ENCODE measurements at places on chromosomes 11 and 22.

DNA sequence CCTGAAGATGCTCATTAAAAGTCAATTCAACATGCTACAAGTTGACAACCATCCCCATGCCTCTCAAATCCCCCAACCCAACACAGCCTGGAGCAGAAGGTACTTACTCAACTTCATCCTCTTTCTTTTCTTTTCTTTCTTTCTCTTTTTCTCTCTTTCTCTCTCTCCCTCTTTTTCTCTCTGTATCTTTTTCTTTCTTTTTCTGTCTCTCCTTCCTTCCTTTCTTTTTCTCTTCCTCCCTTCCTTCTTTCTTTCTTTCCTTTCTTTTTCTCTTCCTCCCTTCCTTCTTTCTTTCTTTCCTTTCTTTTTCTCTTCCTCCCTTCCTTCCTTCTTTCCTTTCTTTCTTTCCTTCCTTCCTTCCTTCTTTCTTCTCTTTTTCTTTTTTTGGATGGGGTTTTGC is 135.7 kb upstream of the SEZ6L start:
- DNase-seq, result no peak

DNA sequence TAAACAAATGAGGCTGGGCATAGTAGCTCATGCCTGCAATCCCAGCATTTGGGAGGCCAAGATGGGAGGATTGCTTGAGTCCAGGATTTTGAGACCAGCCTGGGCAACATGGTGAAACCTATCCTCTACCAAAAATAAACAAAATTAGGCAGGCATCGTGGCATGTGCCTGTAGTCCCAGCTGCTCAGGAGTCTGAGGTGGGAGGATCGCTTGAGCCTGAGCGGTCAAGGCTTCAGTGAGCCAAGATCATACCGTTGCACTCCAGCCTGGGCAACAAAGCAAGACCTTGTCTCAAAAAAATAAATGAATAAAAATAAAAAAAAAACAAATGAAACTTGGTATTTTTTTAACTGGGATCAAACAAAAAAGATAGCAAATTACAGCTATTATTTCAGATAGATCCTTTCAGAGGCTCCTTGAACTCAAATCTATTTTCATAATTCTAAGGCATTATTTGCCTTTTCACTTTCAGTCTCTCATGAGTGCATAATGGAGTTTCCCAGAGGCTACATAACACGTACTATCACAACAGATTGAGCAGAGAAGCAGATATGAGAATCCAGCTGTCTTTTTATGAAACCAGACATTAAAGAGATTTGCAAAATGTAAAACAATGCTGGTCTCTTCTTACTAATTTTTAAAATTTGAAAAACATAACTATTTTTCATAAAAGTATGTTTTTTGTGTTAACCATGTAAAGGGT is 23.1 kb downstream of the DDIAS start:
- DNase-seq, result no peak

DNA sequence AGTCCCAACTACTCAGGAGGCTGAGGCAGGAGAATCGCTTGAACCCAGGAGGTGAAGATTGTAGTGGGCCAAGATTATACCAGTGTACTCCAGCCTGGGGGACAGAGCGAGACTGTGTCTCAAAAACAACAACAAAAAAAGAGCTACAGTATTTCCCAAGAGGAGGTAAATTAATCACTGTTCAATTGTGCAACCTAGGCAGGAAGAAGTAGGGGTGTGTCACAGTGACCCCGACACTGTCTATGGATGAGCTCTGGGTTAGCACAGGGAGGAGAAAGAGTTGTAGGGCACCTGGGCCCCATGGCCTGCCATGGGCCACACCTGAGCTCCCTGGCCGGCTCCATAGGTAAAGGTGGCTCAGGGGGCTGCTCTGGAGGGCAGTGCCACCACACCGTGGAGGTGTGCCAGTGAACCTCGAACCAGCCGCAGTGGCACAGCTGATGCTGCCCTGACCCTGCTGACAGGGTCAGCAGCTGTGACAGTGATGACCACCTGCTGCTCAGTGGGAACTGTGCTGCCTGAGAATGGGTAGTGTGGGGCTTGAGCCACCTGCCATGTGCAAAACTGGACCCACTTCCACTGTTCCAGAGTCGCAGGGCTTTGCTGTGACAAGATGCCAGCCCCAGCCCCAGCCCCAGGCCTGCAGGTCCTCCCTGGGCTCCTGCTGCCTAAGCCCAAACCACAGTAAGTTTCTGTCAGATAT is 84.0 kb upstream of the PITPNB start:
- DNase-seq, result no peak

GRCh38 chr11:120403966-120404365 is 67.8 kb downstream of the ARHGEF12 start:
- DNase-seq, result no peak

DNA sequence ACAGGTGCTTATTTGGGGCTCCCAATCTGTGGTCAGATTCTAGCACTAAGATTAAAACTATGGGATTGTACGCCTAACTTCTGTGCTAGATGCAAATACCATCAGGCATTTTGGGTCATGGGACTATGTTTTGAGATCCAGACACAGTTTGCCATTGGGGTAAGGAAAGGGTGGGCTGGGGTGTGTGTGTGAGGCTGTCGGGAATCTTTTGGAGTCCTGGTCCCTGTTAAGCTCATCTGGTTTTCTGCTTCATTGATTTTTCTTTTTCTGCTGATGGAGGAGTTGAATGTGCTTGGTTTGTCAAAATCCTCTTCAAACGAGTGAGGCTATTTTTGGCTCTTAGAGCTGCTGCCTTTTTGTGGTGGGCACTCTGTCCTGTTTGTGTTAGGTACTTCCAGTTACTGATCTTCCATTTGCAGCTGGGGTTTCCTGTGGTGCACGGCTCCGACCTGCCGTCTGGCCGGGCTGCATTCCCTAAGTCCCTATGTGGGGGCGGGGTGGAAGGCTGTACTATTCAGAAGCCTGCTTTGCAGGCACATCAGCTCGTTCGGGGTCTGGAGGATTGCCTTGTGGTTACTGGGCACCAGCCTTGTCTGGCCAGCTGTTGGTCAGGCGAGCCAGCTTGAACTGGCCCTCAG is 2.9 kb downstream of the BCR start:
- DNase-seq, result no peak

- DNase-seq, result peak; percentile 47
Observed at GRCh38 chr11:78039919-78040671, 17.0 kb upstream of the KCTD14 start.

DNA sequence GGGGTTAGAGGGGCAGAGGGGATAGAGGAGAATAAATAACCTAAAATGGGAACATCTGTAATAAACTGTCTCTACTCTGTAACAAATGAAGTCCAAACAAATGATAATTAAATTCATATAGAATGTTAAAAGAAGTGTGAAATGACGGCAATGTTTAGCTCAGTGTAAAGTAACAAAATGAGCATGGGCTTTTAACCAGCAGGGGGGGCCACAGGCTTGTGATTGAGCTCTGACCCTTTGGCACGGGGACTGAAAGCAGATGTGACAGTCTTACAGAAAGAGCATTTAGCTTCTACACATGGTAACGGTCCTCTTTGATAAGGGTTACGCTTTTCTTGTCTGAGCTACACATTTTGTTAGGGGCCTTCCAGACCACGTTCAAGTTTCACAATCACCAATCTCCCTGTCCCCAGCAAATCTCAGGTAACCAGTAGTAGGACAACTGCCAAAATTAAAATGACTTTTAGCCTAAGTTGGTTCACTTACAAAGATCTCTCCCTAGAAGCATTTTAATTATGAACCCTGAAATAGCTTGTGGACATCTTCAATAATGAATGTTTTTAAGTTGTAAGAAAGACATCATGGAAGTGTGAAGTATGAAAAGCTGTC is 262.5 kb downstream of the DCDC1 start:
- peak; percentile 26 for DNase-seq

DNA sequence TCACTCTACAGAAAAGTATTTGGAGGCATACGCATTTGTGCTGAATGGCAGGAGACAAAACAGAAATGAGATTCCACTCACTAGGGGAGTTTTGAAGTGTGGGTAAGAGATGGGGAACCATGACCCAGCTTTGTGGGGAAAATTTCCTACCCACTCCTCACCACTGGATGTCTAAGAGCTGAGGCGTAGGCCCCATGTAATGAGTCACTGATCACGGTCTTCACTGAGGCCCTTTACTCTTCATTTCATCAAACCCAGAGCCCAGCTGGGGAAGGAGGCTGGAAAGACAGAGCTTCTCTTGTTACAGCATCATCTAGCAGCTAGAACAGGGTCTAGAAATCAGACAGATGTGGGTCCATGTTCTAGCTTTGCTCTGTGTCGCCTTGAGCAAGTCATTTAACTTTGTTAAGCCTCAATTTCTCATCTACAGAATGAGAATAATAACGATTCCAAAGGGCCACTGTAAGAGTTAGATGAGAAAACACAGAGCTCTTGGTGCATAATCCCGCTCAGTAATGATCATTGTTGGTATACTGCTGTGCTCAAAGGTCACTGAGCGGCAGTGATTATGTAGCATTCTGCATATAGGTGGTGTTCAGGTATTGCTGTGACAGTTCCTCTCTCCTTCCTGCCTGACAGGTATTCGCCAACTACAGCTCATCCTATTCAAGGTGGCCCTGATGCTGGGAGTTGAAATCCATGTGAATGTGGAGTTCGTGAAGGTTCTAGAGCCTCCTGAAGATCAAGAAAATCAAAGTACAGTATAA is 97.2 kb downstream of the MICAL2 start:
- DNase-seq, result no peak

DNA sequence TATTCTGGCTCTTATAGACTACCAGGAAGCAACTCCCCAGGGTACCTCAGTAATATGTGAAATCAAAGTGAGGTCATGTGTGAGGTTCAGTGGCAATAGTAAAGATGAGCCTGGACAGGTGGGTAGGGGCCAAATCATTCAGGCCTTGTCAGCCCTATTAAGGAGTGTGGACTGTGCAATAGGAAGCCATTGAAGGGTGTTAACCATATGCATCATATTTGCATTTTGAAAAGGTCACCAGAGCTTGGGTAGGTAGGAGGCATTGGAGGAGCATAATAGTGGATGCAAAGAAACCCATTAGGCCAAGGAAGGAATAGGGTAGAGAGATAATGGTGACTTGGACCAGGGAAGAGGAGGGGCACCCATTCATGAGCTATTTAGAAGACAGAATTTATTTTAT is 8.4 kb upstream of the MRPL11 start:
- no peak for DNase-seq

DNA sequence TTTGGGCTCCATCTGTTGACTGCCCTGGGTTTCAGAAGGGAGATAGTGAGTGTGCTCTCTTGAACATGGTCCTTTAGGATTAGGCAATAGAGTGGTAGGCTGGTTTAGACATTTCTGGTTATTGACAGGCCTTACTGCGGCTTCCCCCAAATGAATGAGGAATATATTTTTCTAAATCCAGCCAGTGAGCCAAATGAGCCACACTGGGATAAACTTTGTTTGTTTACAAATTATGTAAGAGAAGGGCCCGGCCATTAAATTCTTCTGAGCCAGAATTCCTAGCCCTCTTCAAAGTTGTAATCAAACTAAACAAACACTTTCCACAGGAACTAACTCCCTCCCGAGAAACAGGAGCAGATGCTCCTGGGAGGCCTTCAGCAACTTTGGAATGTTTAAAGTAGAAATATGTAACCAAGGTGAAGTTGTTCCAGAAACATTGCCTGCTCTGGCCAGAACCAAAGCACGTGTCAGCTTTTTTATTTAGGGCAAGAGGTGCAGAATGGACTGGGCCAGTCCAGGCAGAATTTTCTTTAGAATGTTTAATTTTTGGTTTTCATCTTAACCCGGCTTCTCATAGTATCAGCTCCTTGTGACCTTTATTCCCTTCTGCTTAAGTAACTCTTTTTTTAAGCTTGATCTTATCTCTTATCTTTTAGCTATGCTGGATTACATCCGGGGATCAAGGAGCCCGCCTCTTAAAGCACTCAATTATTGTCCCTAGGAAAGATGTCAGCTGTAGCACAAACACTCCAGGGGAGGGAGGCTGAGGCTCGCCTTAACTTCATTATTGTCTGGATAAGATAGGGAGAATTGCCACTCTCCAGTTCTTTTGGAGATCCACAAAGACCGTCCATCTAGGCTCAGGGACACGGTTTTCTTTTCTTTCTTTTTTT is 28.7 kb downstream of the ZNRF3 start:
- DNase-seq, result no peak

DNA sequence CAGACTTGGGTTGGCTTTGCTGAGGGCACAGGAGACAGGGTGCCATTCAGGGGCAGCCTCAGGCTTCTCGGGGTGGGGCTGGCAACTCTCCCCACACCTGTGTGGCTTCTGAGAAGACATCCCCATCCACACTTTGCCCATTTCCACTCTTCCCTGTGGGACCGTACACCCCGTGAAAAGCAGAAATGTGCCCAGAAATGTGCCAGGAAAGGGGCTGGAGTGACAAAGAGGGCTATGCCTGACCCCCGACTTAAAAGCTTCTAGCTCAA is 50.6 kb downstream of the SGSM3 start:
- no peak for DNase-seq

DNA sequence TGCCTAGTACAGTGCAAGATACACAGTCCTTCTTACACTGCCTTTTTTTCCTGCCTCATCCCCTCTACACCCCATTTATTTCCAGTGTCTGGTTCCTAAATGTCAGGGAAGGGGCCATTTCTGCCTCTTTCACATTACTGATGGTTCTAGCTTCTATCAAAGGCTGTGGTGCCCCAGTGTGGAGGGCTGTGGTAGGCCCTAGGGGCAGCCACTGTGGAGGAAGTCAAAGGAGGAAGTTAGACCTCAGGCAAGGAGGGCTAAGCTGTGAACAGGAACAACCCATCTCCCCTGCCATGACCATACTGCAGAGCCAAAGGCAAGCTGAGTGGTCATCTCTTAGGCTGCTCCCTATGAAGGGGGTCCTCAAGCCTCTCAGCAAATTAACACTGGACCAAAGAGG is 81.9 kb upstream of the CRTAM start:
- DNase-seq, result no peak

DNA sequence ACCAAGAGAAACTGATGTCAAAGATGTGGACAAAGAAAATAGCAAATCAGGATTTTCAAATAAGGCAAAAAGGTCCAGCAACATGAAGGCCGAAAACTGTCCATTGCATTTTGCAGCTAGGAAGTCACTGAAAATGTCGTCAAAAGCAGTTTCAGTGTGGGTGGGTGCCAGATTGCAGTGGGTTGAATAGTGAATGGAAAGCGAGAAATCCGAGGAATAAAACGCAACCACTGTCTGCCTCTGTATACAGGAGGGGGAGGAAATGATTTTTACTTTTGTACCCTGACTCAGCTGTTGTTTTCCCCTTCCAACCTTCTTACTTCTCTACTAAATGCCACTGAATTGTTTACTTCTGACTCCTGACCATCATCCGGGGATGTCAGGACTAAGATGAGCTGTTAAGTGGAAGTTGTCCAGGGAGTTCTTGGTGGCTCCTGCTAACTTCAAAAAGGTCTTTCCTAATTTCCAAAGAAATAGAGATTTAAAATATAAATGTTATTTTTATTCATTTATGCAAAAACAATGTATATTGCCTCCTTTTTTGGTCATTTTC is 64.9 kb upstream of the BIRC3 start:
- DNase-seq, result no peak

DNA sequence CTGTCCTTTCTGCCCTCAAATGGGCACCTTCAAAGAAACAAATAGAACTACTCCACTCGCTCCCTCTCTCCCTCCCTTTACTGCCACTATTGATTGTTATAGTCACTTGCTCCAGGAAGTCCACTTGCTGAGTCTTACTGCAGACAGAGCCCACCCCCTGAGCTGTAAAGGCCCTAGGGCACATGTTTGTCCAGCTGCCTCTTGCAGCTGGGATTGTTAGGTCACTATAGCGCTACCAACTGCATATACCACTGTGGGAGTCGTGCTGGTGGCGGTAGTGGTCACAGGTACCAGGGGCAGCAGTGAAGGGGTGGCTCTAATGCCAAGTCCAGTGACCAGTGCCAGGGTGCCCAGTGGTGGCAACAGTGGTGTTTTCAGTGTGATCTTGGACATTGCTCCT is 4.4 kb upstream of the SREBF2 start:
- no peak for DNase-seq

Data from DMS 273 treated with DMSO at 0.1 percent for 48 hours (cell line).